ENCODE measurements at places on chromosomes 12 and 14. TPM values are rescaled to one million over a fixed set of nuclear protein-coding genes. Genes with fewer than 3 reads are reported as not detected.

KLHL33 gene
- total RNA-seq = 0.08 TPM

FAM90A1 gene
- 0.25 TPM for total RNA-seq

PMCH gene
- total RNA-seq = not detected

LRRC10 gene
- not detected for total RNA-seq

ZC2HC1C gene
- total RNA-seq = 1.2 TPM

TAS2R8 gene
- not detected for total RNA-seq

SGPP1 gene
- 21.2 TPM for total RNA-seq

SLC6A15 gene
- not detected for total RNA-seq

CLEC14A gene
- not detected for total RNA-seq

TSHR gene
- total RNA-seq = not detected

FOXM1 gene
- total RNA-seq = 63.4 TPM

CPSF2 gene
- 109 TPM for total RNA-seq

All from HFFc6 (cell line).